ENCODE measurements at places on chromosomes 16 and 17.

- DNase-seq = no peak
Measured at GRCh38 chr16:25030420-25031131, 15.4 kb upstream of the ARHGAP17 start.

DNA sequence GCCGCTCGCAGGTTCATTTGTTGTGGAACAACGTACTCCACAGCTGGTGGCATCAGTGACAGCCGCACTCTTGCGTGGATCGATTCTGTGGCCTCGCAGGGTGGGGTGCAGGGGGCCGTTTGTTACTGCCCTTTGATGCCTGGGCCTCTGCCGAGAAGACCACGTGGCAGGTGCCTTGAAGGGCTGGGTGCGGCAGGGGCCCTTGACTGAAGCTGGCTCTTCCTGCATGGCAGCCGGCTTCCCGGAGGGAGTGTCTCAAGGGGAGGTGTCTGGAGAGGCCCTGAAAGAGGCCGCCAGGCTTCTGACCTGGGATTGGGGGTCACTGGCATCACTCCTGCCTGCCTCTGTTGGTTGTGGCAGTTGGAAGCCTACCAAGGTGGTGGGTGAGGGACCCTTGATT is 43.8 kb downstream of the TBCD start:
- no peak for DNase-seq

GRCh38 chr17:37490638-37491614 is 1.2 kb downstream of the DUSP14 start:
- DNase-seq = peak; percentile 39

- no peak for DNase-seq
Measured at GRCh38 chr16:69481901-69482341, 57.5 kb downstream of the CYB5B start.

Measured in activated CD4-positive, alpha-beta T cell treated with anti-CD3 and anti-CD28 coated beads, Interleukin-2, amount 50 U/mL, for 16 hours (primary cell).